AG08395 (cell line): ENCODE measurements at places on chromosomes 6 and 20.
A peak's percentile ranks its signal among the peaks of the same experiment; 100 is the strongest.

DNA sequence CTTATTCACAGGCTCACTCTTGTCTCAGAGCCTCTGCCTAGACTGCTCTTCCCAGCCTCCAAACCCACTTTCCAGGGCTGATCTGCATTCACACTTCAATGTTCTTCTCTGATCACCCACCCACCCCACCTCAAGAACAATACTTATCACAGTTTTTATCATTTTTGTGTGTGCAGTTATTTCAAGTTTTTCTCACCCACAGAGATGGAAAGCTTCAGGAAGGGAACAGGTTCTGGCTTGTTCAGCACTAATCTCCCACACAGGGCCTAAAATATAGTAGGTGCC, 160.9 kb downstream of the MRPL14 start:
- no peak for DNase-seq

- DNase-seq = peak; percentile 92
Observed at GRCh38 chr6:153131037-153131981, at the start of gene RGS17. Gene RGS17 (minus strand): TSS chr6:153131282. CDS start chr6:153044018, 87,264 bp downstream.

DNA sequence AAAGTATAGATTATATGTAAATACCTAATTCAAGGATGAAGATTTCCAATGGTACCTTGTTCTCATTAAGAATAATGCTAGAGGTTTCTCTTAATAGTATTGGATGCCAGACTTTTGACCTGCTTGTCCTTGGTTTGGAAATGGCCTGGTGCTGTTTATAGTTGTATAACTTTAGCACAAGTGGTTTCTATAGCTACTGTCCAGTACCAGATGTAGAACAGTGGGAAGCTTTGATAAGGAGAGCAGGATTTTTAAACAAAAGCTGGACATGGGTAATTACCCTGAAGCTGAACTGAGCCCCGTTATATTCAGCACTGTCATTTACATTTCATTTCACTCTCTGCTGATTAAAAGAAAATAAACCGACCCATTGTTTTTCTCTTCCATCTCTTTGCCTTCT, 43.7 kb downstream of the TRMT11 start:
- DNase-seq = no peak

GRCh38 chr6:82277686-82278085, 30.1 kb upstream of the IBTK start:
- DNase-seq = no peak

GRCh38 chr20:34925341-34925740, 30.3 kb downstream of the GSS start:
- DNase-seq = no peak

GRCh38 chr20:48807051-48807450, 20.7 kb downstream of the PREX1 start:
- no peak for DNase-seq

DNA sequence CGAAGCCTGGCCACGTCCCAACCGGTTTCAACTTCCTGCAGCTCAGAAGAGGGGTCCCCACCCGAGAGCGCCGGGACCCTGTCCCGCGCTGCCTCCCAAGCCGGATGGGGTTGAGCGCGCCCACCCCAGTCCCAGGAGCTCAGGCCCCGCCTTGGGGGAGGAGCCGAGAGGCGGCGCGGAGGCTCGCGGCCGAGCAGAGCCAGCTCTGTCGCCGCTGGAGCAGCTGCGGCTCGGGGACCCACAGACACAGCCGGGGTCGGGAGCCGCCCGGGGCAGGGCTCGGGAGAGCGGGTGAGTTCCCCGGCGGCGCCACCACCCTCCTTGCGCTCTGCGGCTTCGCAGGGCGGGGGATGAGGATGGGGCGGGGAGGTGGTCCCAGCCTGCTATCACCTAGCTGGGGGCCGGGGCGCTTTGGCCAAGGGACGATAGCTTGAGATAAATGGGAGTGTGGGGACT, at the start of gene PPP1R16B:
PPP1R16B (plus strand) TSS at position 196 of the 456 bp plus-strand sequence. CDS start 30,229 bp downstream, outside the sequence.
- peak; percentile 46 for DNase-seq
